ENCODE measurements at places on chromosomes 3 and 15. TPM values are rescaled to one million over a fixed set of nuclear protein-coding genes. Genes with fewer than 3 reads are reported as not detected.

The CRTAP gene
- 158 TPM for total RNA-seq

The MEGF11 gene
- total RNA-seq, result not detected

The SOX2 gene
- 0.16 TPM for total RNA-seq

The RARB gene
- total RNA-seq, result 8.2 TPM

The ZDHHC19 gene
- total RNA-seq, result not detected

The SAMMSON gene
- total RNA-seq, result not detected

The CCRL2 gene
- 4.1 TPM for total RNA-seq

The OR5K2 gene
- not detected for total RNA-seq

DNA sequence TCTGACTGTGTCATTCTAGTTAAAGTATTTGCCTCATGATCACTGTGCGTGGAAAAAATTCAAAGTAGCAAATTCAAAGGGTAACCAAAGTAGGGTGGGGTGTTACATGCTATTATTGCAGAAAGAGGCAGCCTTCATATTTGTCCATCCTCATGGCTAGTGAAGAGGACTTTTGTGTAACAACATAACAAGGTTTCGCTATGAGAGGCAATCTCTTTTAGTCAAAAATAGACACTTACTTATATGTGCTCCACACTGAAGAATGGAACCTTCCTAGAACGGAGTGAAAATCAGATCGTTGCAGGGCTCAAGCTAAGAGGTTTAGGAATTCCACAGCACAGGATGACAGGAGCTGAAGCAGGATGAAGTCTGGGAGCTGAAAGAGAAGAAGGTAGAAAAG is 345.1 kb upstream of the CBLB start:
- no peaks in the 10 kb centered on the region for H3K4me1 ChIP-seq
- no peaks in the 10 kb centered on the region for H3K36me3 ChIP-seq
- no peak overlapping the region for H3K27ac ChIP-seq

- H3K36me3 ChIP-seq, result no peaks in the 10 kb centered on the region
- no peaks in the 10 kb centered on the region for H3K4me1 ChIP-seq
- H3K27me3 ChIP-seq, result no peaks in the 10 kb centered on the region
These were observed 427.2 kb downstream of the ZIC1 start for GRCh38 chr3:147836330-147836729.

DNA sequence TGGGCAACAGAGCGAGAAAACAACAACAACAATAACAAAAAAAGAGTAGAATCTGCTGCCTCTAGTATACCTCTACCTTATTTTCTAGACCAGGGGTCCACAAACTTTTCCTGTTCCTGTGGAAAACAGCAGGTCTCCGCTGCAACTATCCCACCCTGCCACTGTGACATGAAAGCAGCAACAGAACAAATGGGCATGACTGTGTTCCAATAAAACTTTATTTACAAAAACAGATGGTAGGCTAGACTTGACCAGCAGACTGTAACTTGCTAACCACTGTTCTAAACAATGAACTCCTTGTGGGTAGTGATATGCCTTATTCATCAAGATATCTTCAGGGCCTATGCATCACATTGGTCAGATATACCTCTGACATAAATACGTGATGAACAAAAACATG is 25.3 kb downstream of the POLQ start:
- H3K36me3 ChIP-seq, result no peaks in the 10 kb centered on the region
- H3K4me3 ChIP-seq, result no peak overlapping the region

DNA sequence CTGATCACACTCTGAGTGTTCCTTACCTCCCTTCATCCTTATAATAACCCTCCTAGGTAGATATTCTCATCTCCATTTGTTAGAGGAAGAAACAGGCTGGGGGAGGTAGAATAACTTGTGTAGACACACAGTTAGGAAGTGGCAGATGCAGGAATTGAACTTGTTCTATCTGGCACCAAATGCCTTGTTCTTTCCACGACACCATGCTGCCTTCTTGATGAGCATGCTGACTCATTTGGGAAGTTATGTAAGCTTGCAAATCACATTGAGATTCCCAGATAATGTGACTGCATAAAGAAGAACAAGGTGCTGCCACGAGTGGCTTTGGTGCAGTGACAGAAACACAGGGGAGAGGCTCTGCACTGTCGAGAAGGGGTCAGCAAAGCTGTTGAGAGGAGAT is 27.5 kb upstream of the NDUFB4 start:
- H3K27ac ChIP-seq, result no peak overlapping the region
- H3K27me3 ChIP-seq, result no peaks in the 10 kb centered on the region
- H3K36me3 ChIP-seq, result no peaks in the 10 kb centered on the region
- H3K4me3 ChIP-seq, result no peak overlapping the region

- H3K27ac ChIP-seq, result no peak overlapping the region
- no peaks in the 10 kb centered on the region for H3K27me3 ChIP-seq
- no peaks in the 10 kb centered on the region for H3K4me1 ChIP-seq
- no peaks in the 10 kb centered on the region for H3K36me3 ChIP-seq
These were observed 124.4 kb upstream of the CGNL1 start for GRCh38 chr15:57251941-57252340.

- H3K4me3 ChIP-seq, result no peak overlapping the region
- DNase-seq, result no peak
- H3K27me3 ChIP-seq, result no peaks in the 10 kb centered on the region
- H3K4me1 ChIP-seq, result peaks cover 15% of the 10 kb centered on the region
- H3K36me3 ChIP-seq, result no peaks in the 10 kb centered on the region
- H3K27ac ChIP-seq, result no peak overlapping the region
These were observed 6.3 kb upstream of the HES1 start for GRCh38 chr3:194129581-194130133.

DNA sequence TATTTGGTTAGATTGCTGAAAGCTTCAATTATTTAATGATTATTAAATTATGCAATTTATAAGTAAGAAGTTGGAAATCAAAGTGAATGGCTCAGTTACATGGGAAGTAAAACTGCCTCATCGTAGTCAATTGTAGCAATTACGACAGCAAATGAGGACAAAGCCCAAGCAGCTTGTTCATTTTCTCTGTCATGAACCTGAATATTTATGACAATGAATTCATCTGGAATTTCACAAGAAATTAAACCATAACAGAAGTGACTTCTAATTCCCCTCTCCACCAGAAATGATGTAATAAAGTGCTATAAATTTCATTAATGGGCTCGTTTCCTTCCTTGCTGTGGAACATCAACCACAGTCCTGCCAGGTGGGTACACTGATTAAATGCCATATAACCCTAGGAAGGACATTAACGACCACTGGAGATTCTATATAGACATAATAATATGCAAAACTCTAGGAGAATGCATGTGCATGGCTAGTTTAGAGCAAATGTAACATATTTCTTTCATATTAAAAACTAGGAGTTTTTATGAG is 273.8 kb upstream of the DCBLD2 start:
- H3K27me3 ChIP-seq, result no peaks in the 10 kb centered on the region
- no peaks in the 10 kb centered on the region for H3K4me1 ChIP-seq
- H3K27ac ChIP-seq, result no peak overlapping the region
- DNase-seq, result no peak
- H3K36me3 ChIP-seq, result no peaks in the 10 kb centered on the region

- no peaks in the 10 kb centered on the region for H3K36me3 ChIP-seq
- no peaks in the 10 kb centered on the region for H3K27me3 ChIP-seq
- H3K4me3 ChIP-seq, result no peak overlapping the region
- H3K4me1 ChIP-seq, result peaks cover 2% of the 10 kb centered on the region
These were observed 14.5 kb upstream of the PLD1 start for GRCh38 chr3:171824824-171825221.

DNA sequence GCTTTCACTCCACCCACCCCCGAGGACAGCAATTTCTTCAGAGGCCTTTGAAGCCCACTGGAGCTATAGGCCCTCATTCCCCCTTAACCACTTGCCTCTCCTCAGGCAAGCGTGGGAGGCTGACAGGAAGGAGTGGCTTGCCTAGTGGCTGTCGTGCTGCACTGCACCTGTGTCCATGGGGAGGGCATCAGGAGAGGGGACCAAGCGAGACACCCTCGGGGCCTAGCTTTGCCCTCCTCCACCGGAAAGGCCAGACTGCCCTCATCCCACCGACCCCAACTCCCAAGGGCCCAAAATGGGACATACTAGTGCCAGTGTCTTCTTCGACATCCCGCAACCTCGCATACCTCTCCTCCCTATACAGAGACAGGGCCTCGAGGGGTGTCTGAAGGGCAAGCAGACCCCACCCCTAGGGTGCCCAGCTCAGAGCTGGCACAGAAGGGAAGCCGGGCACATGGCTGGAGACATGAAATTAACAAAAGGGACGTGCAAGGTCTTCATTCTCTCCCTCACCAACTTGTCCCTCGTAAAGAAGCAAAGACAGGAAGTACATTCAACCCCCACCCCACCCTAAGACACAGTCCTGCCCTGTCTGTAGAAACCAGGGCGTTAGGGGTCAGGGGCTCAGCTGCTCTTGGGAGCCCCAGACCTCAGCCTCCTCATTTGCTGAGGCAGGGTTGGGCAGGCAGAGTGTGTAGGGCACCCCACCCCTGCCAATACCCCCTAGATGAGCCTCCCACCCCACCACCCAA is 24.3 kb downstream of the VIPR1 start:
- H3K4me3 ChIP-seq, result no peak overlapping the region
- H3K4me1 ChIP-seq, result no peaks in the 10 kb centered on the region
- no peaks in the 10 kb centered on the region for H3K36me3 ChIP-seq
- DNase-seq, result no peak
- H3K27me3 ChIP-seq, result no peaks in the 10 kb centered on the region

DNA sequence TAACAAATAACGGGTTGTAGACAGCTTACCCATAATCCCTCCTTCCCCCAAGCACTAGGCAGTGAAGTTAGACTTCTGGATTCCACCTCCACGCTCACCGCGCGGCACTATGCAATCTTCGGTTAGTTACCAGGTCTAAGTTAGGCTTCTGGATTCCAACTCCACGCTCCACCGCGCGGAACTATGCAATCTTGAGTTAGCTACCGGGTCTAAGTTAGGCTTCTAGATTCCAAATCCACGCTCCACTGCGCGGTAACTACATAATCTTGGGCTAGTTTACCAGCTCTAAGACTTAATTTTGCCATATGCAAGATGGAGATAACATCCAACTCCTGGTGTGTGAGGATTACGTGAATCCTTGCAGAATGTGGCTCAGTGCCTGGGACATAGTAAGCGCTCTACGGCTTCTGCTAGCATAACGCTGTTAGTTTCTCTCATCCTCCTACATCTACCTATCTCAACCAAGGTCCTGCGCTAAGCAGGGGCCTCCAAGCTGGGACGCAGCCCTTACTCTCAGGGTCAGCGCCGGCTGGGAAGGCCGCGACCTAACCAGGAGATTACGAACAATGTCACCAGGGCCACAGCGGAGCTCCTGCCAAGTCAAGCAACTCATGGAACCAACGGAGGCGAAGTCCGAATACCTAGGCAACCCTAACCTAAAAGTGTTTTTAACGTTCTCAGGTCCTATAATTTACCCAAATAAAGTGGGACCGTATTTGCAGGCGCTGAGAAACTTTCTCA is 497 bp upstream of the RPLP1 start:
- DNase-seq, result no peak
- H3K27me3 ChIP-seq, result no peaks in the 10 kb centered on the region
- peak overlapping the region; percentile 86 for H3K27ac ChIP-seq
- peak overlapping the region; percentile 97 for H3K4me3 ChIP-seq

- H3K4me1 ChIP-seq, result no peaks in the 10 kb centered on the region
- no peak for DNase-seq
- H3K4me3 ChIP-seq, result peak overlapping the region; percentile 78
- peak overlapping the region; percentile 85 for H3K27ac ChIP-seq
These were observed 1.2 kb downstream of the MEX3B start for GRCh38 chr15:82044373-82045178.

DNA sequence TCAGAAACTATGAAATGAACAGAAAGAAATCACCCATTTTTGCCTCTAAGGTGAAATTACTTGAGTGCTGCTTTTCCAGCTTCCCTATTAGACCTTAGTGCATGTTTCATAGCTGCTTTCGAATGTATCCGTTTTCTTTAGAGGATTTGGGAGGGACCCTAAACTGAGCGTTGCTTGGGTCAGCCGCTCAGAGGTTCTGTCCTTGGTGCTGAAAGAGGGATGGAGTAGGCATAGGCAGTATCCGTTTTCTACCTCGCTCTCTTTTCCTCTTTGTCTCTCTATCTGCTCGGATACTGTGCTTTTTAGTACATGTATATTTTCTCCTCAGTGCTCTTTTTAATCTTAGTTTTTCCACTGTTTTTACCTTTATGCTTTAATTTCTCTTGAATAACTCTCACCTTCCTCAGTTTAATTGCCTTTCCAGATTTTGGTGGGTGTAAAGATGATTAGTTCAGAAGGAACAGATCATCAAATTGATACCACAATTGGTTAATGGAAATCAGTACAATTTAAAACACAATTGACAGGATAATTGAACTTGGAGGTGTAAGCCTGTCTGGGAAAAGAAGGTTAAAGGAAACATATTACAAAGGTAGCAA is at the start of gene DRD3:
TSS of gene DRD3 (minus strand) at position 283 of the 599 bp plus-strand sequence. CDS start 7,060 bp downstream, outside the sequence.
- no peak within 1 kb of the TSS for H3K4me3 ChIP-seq
- DNase-seq, result no peak
- no peak within 1 kb of the TSS for H3K27ac ChIP-seq
- H3K4me1 ChIP-seq, result no peaks in the 10 kb centered on the region

- H3K4me1 ChIP-seq, result peaks cover 12% of the 10 kb centered on the region
- no peaks in the 10 kb centered on the region for H3K27me3 ChIP-seq
- no peak for DNase-seq
- H3K4me3 ChIP-seq, result no peak overlapping the region
These were observed 8.6 kb upstream of the RPL29 start for GRCh38 chr3:52004163-52004787.

GRCh38 chr3:65004306-65004705 is 316.5 kb upstream of the ADAMTS9 start:
- no peaks in the 10 kb centered on the region for H3K27me3 ChIP-seq
- H3K4me1 ChIP-seq, result no peaks in the 10 kb centered on the region
- H3K4me3 ChIP-seq, result no peak overlapping the region

Measured in breast epithelium (tissue), 4 donors.